ENCODE measurements at places on chromosomes 4 and X.

DNA sequence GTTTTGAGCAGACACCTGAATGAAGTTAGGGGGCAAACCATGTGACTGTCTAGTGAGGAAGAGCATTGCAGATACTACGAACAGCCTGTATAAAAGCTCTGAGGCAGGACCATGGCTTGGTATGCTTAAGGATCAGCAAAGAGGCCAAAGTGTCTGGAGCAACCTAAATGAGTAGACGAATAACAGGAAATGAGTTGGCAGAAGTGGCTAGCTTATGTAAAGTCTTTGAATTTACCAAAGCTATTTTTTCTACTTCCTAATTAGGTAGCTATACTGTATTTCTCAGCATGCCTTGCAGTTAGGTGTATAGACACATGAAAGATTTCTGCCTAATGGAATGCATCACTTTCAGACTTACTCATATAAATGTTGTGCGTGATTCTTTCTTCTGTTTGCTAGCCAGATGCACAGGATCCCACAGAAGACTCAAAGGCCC is 9.3 kb upstream of the GPRIN3 start:
- ATAC-seq: peak; percentile 90

- no peak for ATAC-seq
Measured at GRCh38 chr4:132587626-132588025, 561.5 kb upstream of the PCDH10 start.

DNA sequence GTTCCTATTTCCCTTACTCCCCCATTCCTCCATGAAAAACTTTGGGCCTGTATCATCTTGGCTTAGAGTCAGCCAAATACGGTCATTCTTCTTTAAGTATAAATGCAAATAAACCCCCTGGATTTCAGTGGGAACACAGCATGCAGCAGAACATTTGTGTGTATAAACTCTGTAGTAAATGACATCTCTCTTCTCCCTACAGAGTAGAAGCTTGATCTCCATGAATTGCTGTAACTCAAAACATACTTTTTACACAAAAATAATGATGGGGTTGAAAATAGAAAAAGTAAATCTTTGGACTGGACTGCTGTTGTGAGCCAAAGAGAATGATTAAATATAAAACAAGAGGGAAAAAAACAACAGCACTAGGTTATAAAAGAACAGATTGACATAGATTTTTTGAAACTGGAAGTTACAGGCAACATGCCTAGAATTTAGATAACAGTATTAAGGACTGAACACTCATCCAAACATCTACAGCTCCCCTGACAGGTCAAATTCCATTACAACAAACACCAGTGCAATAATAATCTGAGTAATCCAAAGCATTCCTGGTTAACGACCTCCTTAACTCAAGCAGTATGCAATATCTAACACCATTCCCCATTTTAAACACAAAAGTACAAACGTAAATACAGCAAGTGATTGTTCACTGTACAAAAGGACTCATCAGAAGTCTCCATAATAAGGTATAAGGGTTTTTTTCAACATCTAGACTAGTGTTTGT is 30.7 kb downstream of the TSPAN5 start:
- ATAC-seq: no peak

GRCh38 chr4:181877329-181877848 is 365.8 kb upstream of the TENM3 start:
- ATAC-seq: no peak

- ATAC-seq: peak; percentile 14
Measured at GRCh38 chr4:1685235-1686150, 1.4 kb upstream of the FAM53A start.

GRCh38 chr4:3522326-3522640 is 9.9 kb downstream of the LRPAP1 start:
- ATAC-seq: no peak

- ATAC-seq: no peak
Measured at GRCh38 chrX:44152852-44153251, 179.7 kb upstream of the NDP start.

GRCh38 chrX:152861826-152862225 is 31.0 kb downstream of the NSDHL start:
- no peak for ATAC-seq

GRCh38 chrX:16658284-16658683 is 8.3 kb downstream of the S100G start:
- no peak for ATAC-seq

DNA sequence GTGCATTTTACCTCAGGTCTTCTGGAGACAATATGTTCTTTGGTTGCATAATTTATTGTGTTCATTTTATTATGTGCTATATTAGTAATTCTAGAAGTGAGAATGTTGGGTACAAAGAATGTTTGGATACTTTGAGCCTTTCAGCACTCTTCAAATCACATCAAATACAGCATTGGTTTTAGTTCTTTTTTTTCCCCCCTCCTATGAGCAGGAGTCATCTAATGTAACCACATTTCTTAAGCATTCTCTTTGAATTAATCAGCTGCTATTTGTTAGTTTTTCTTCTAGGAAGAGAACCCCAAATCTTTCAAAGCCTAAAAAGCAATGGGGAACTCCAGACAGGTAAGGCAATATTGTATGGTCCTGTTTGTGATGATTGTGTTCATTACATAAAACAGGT is 46.7 kb downstream of the ARL9 start:
- ATAC-seq: no peak

- no peak for ATAC-seq
Measured at GRCh38 chr4:2796849-2797544, 4.1 kb downstream of the SH3BP2 start.

GRCh38 chr4:189117426-189117825 is 823.2 kb upstream of the FRG1 start:
- ATAC-seq: no peak

DNA sequence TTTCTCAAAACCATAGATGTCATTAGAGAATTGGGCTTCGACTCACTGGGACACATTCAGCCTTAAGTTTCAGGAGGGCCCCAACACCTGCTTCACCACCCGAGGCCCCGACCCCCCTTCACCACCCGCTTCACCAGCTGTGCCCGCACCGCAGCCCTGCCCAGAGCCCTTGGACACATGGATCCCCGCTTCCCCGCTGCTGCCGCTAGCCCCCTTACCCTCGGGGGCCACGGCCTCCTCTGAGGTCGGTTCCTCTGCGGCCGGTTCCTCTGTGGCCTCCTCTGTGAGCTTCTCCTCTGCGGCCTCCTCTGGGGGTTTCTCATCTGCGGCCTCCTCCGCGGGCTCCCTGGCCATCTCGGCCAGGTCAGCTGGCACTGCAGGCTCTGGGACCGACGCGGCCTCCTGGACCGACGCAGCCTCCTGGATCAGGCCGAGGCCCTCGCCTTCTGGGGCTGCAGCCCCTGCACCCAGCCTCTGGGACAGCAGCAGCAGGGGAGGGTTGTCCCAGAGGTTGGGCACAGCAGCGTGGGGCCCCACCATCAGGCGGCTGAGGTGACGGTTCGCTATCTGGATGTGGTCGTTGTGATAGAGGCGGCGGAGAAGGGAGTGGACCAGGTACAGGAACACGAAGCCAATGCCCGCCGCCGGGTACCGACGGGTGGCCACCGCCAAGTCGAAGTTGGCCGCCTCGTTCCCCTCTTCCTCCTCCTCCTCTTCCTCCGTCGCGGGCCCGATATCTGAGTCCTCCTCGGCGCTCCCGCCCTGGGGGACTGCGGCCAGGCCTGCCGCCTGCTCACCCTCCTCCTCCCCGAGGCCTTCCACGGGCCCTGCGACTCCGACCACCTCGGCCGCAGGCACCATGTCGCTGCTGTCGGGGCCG is 748 bp downstream of the CT47B1 start:
- ATAC-seq: no peak

- ATAC-seq: no peak
Measured at GRCh38 chr4:142596121-142596520, 250.0 kb downstream of the INPP4B start.

DNA sequence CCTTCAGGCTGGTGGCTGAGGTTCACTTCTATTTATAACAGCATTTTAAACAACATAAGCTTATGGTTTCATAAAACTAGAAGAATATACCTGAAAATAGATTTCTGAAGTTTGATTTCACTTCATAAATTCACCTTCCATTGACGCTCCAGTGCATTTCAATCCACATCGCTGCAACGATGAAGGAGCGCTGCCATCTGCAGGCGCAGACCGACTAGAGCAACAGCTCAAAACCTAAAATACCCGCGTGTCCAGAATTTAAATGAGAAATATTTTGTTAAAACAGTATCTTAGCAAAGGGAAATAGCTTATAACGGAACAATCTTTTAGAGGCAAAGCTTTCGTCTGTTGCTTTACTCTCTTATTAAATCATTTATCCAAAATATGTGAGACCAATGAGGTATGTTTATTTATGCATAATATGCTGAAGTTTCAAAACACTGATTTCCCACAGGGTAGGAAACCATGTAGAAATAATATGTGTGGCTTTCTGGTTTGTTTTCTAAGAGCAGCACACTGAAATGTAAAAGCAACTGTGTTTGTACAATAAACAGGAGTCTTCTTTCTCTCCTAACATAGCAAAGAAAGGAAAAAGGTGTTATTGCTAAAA is 816.4 kb upstream of the FRG1 start:
- no peak for ATAC-seq

GRCh38 chr4:179325181-179325580 is 1882.9 kb upstream of the AGA start:
- ATAC-seq: no peak

DNA sequence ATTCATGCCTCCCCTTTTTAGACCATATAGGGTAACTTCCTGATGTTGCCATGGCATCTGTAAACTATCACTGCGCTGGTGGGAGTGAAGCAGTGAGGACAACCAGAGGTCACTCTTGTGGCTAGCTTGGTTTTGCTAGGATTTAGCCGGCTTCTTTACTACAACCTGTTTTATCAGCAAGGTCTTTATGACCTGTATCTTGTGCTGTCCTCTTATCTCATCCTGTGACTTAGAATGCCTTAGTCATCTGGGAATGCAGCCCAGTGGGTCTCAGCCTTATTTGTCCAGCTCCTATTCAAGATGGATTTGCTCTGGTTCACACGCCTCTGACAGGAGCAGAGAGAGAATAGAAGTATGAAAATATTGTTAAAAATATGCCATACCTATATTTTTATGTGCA is 355.7 kb downstream of the ADGRL3 start:
- ATAC-seq: no peak

GRCh38 chr4:101020956-101021355 is 326.4 kb downstream of the PPP3CA start:
- peak; percentile 78 for ATAC-seq

- ATAC-seq: no peak
Measured at GRCh38 chrX:150337026-150337425, 26.1 kb upstream of the MAMLD1 start.

- ATAC-seq: peak; percentile 98
Measured at GRCh38 chr4:70734168-70734954, 12.6 kb downstream of the RUFY3 start.

- ATAC-seq: no peak
Measured at GRCh38 chr4:5704276-5704675, 4.1 kb downstream of the EVC2 start.

Data from stimulated activated memory B cell treated with anti-CD40 and anti-IgM and Interleukin-4, amounts not matched to agents 10 μg/mL and 1 μg/mL and 100 μg/mL, for 72 hours (primary cell).